ENCODE measurements at places on chromosomes 1 and 21.

- DNase-seq: peak; percentile 78
These were observed 168.4 kb downstream of the ZZZ3 start for GRCh38 chr1:77513839-77514763.

GRCh38 chr1:20716232-20716631, 1.6 kb downstream of the KIF17 start:
- no peak for DNase-seq

DNA sequence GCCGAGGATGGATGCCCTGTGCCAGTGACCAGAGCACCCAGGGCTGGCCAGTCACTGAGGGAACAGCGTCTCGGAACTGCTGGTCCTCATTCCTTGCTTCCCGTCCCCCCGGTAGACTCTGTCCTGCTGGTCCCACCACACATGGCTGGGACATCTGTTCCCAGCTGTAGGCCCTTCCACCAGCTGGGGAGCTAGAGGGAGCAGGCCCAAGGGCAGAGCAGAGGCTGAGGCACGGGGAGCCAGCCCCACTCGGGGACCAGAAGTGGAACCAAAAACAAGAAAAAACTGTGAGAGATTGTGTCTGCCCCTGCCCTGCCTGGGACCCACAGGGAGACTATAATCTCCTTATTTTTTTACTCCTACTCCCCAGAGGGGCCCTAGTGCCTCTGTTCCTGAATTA, 23.8 kb downstream of the ATP8B2 start:
- DNase-seq: no peak

- DNase-seq: no peak
These were observed 3.7 kb downstream of the IRF6 start for GRCh38 chr1:209802117-209802779.

- no peak for DNase-seq
These were observed 171.7 kb downstream of the NEK7 start for GRCh38 chr1:198328458-198329032.

GRCh38 chr1:174894117-174894762, 105.5 kb upstream of the CACYBP start:
- no peak for DNase-seq

- DNase-seq: no peak
These were observed 23.3 kb downstream of the DUSP10 start for GRCh38 chr1:221718381-221719277.

GRCh38 chr1:204188959-204189639, 7.2 kb downstream of the KISS1 start:
- DNase-seq: no peak
